ENCODE measurements at places on chromosomes 16 and 17.
A peak's percentile ranks its signal among the peaks of the same experiment; 100 is the strongest.

- H3K4me1 ChIP-seq: peaks cover 4% of the 10 kb centered on the region
- no peak overlapping the region for H3K4me3 ChIP-seq
- H3K27ac ChIP-seq: no peak overlapping the region
- H3K36me3 ChIP-seq: no peaks in the 10 kb centered on the region
These were observed 11.3 kb upstream of the STAC2 start for GRCh38 chr17:39236981-39237441.

DNA sequence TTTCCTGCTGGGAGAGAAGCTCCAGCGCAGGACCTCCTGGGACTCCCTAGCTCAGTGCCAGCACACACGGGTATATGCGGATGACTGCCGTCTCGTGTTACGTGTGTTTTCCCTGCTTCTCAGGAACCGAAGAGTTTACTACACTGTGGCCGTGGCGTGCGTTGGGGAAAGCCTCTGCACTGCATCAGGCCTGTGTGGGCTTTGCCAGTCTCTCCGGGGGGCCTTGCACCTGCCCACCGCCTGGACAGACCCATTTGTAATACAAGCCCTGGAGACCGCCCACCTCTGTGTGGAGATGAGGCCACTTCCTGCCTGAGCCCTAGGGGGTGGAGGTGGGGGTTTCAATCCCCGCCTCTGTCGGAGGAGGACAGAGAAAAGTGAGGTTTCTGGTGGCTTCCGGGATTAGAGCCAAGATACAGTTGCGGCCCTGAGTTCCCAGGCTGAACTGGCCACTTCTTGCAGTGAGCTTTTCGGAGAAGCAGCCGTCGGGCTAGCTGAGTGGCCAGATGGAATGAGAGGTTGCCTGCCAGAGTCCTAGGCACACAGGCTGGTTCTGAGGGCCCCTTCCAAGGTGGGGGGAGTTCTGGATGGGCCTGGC lies 43.4 kb upstream of the GSE1 start:
- H3K27ac ChIP-seq: no peak overlapping the region
- no peak for DNase-seq
- H3K4me3 ChIP-seq: no peak overlapping the region
- H3K4me1 ChIP-seq: peaks cover 43% of the 10 kb centered on the region
- H3K36me3 ChIP-seq: no peaks in the 10 kb centered on the region
- H3K27me3 ChIP-seq: peaks cover 15% of the 10 kb centered on the region

- H3K36me3 ChIP-seq: peaks cover 10% of the 10 kb centered on the region
- no peak for DNase-seq
- peaks cover 13% of the 10 kb centered on the region for H3K4me1 ChIP-seq
- H3K27ac ChIP-seq: no peak overlapping the region
- H3K27me3 ChIP-seq: peaks cover 15% of the 10 kb centered on the region
These were observed 96.9 kb downstream of the RAB11FIP4 start for GRCh38 chr17:31488264-31488981.

DNA sequence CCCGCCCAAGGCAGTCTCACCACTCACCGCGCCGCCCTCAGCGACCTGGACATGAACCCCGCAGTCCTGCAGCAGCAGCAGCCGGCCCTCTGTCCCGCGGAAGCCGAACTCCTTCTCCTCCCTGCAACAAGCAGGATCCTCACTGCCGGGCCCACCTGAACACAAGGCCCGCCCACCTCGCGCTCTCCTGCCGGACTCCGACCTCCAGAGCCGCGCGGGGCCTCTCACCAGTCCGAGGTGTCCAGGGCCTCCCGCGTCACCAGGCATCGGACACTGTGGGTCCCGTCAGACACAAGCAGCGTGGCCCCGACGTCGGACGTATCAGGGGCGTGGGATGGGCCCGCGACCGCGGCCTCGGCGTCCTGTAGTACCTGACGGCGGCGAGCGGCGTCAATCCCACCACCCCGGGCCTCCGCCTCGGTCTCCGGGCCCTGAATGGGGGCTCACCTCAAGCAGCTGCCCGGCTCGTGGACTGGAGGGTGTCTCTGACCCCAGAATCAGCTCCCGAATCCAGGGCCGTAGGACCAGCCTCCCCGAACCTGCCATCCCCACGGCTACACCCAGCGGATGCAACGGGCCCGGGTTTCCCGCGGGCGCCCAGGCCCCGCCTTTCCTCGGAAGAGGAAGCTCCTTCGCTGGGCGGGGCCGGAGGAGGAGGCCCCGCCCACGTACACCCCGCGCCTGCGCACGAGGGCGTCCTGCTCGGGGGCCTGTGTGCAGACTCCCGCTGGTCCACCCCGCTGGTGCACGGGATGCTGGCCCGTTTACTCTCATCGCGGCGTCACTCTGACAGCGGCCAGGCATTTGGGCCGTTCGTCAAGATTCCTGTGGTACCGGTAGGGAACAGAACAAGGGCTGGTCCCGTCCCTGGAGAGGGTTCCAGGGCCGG lies at the start of gene ACD:
Gene ACD (minus strand): TSS at position 586 of the 889 bp plus-strand sequence. CDS start 40 bp downstream, at position 546.
- H3K4me1 ChIP-seq: peaks cover 8% of the 10 kb centered on the region
- peaks cover 13% of the 10 kb centered on the region for H3K36me3 ChIP-seq
- H3K27ac ChIP-seq: peak within 1 kb of the TSS; percentile 75
- peak within 1 kb of the TSS; percentile 92 for H3K4me3 ChIP-seq

DNA sequence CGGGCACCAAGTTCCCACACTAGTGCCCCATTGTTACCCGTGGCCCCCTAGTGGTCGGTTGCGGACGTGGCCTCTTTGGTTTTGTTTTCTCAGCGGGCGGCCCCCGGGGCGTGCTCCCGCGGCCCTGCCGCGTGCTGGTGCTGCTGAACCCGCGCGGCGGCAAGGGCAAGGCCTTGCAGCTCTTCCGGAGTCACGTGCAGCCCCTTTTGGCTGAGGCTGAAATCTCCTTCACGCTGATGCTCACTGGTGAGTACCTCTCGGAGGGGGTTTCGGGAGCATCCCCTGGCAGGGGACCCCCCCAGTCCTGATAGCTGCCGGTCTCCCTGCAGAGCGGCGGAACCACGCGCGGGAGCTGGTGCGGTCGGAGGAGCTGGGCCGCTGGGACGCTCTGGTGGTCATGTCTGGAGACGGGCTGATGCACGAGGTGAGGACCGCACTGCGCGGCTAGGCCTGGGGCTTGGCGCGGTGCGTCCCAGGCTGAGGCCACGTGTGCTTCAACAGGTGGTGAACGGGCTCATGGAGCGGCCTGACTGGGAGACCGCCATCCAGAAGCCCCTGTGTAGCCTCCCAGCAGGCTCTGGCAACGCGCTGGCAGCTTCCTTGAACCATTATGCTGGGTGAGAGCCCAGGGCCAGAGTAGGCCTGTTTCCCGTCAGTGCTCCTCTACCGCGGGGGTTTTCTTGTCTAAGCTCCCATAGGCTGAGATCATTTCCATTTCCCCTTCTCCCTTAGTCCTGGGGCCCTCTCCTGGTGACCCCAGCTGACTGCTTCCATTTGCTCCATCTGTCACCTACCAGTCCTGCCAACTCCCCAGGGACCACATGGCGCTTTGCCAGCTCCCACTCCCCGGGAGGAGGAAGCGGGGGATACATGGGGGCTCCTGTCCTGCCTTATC lies 1.7 kb downstream of the SPHK1 start:
- peaks cover 5% of the 10 kb centered on the region for H3K36me3 ChIP-seq
- H3K27ac ChIP-seq: no peak overlapping the region
- peaks cover 30% of the 10 kb centered on the region for H3K4me1 ChIP-seq
- peak overlapping the region; percentile 40 for H3K4me3 ChIP-seq
- peaks cover 20% of the 10 kb centered on the region for H3K27me3 ChIP-seq
- DNase-seq: peak; percentile 82

DNA sequence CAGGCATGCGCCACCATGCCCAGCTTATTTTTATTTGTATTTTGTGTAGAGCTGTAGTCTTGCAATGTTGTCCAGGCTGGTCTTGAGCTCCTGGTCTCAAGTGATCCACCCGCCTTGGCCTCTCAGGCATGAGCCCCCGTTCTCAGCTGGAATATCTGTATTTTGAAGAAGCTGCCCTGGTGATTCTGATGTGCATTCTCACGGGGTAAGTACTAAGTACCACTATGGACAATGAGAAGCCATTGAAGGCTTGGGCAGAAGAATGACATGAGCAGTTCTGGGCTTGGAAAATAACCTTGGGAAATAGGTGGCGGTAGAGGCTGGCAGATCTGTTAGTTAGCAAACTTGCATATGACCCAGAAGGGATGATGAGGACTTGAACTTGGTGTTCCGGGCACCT lies 15.6 kb upstream of the NKD1 start:
- peaks cover 5% of the 10 kb centered on the region for H3K27me3 ChIP-seq
- peaks cover 2% of the 10 kb centered on the region for H3K36me3 ChIP-seq
- H3K27ac ChIP-seq: no peak overlapping the region
- H3K4me3 ChIP-seq: no peak overlapping the region
- H3K4me1 ChIP-seq: no peaks in the 10 kb centered on the region
- DNase-seq: no peak

DNA sequence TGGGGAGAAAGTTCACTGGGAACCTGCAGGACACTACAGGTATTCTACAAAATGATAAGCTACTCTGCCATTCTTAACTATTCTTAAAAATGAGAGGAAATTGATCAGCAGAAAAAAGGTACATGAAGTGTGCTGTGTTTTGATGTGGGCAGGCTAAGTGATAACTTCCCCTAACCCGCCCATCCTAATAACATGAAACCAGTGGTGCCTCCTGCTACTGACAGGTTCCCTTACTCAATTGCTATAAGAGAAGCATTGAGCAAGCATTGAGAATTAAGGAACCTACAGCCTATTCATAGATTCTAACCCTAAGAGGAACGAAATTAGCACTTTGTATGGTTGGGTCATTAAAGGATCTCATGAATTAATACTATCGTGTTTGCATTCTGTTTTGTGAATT lies 18.9 kb downstream of the XYLT1 start:
- no peak overlapping the region for H3K4me3 ChIP-seq
- no peaks in the 10 kb centered on the region for H3K27me3 ChIP-seq
- no peaks in the 10 kb centered on the region for H3K36me3 ChIP-seq
- H3K4me1 ChIP-seq: no peaks in the 10 kb centered on the region
- no peak overlapping the region for H3K27ac ChIP-seq

DNA sequence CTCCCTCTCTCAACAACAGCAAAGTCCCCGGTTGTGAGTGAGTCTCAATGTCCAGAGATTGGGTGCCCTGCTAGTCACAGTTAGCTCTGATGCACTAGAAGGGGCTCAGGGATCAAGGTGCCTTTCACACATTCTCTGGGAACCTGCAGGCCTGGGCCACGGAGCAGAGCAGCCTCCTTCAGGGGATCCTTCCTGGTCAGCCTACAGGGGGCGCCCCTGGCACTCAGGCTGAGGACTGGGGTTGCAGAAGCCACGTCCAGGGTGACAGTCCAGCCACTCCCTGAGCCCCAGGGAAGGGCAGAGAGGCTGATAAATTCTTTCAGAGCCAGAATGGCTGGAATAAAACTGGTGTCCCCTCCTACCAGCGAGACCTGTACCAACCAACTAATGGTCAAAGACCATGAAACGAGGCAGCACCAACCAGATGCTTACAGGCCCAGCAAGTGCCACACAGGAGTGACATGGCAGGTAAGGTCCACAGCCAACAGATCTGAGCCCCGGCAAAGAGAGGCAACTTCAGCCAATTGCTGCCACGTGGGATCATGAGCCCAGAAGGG lies 43.5 kb downstream of the ST3GAL2 start:
- peaks cover 14% of the 10 kb centered on the region for H3K36me3 ChIP-seq
- peak; percentile 85 for DNase-seq
- no peak overlapping the region for H3K4me3 ChIP-seq
- no peak overlapping the region for H3K27ac ChIP-seq
- H3K4me1 ChIP-seq: peaks cover 13% of the 10 kb centered on the region

GRCh38 chr16:59305850-59306249 lies 571.7 kb upstream of the GOT2 start:
- no peak for DNase-seq
- no peaks in the 10 kb centered on the region for H3K4me1 ChIP-seq
- H3K4me3 ChIP-seq: no peak overlapping the region
- no peak overlapping the region for H3K27ac ChIP-seq
- H3K36me3 ChIP-seq: no peaks in the 10 kb centered on the region

GRCh38 chr17:39674179-39674578 lies 5.9 kb downstream of the PNMT start:
- DNase-seq: no peak
- H3K27me3 ChIP-seq: peaks cover 19% of the 10 kb centered on the region
- no peak overlapping the region for H3K4me3 ChIP-seq
- no peak overlapping the region for H3K27ac ChIP-seq
- peaks cover 5% of the 10 kb centered on the region for H3K36me3 ChIP-seq

DNA sequence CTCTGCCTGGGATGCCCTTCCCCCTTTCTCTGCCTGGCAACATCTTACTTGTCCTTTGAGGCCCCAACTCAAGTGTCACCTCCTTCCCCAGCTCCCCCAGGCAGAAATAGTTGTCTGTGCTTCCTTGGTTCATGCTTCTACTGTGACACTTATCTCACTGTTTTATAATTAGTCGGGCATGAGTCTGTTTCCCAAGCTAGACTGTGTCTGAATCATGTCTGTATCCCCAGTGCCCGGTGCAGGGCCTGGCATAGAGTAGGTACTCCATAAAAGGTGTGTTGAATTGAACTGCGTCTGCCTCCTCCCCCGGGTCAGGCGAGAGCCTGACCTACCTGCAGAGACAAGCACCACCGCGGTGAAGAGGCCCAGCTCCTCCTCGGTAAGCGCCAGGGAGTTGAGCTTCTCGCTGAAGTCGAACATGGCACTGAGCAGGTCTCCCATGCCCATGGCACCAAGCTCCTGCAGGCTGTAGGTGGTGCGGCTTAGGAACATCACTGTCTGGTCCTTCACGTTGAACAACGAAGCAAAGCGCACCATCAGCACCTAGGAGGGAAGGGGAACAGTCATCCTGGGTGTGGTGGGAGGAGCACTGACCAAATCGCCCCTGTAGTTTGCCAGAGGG lies 6.7 kb downstream of the NR1D1 start:
- peaks cover 35% of the 10 kb centered on the region for H3K4me1 ChIP-seq
- H3K36me3 ChIP-seq: peaks cover 16% of the 10 kb centered on the region
- no peak for DNase-seq
- H3K27ac ChIP-seq: no peak overlapping the region
- peak overlapping the region; percentile 15 for H3K4me3 ChIP-seq
- peaks cover 25% of the 10 kb centered on the region for H3K27me3 ChIP-seq

GRCh38 chr17:74961657-74962350 lies 10.8 kb downstream of the HID1 start:
- peaks cover 9% of the 10 kb centered on the region for H3K4me1 ChIP-seq
- no peak overlapping the region for H3K4me3 ChIP-seq
- peaks cover 24% of the 10 kb centered on the region for H3K36me3 ChIP-seq
- no peak overlapping the region for H3K27ac ChIP-seq
- peak; percentile 91 for DNase-seq

- H3K27me3 ChIP-seq: peaks cover 2% of the 10 kb centered on the region
- no peaks in the 10 kb centered on the region for H3K36me3 ChIP-seq
- DNase-seq: no peak
- no peak overlapping the region for H3K4me3 ChIP-seq
These were observed 23.8 kb downstream of the PDILT start for GRCh38 chr16:20380782-20381181.

DNA sequence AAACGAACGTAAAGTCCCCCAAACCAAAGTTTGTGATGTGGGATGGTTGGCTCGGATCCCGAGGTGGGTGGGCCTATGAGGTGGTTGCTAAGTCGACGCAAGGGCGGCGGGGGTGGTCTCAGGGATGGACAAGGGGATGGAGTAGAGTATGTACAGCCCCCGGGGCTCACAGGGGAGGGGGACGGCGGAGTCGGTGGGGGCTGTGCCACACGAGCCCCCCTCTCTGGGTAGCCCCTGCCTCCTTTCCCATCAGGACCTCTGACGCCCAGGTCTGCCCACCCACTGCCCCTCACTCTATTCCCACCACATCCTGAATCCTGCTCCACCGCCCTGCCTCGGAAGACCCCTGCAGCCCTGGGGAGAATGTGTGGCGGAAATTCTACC lies 15.2 kb downstream of the IL34 start:
- peaks cover 7% of the 10 kb centered on the region for H3K27me3 ChIP-seq
- no peak overlapping the region for H3K27ac ChIP-seq
- H3K36me3 ChIP-seq: peaks cover 10% of the 10 kb centered on the region

- H3K36me3 ChIP-seq: no peaks in the 10 kb centered on the region
- peak overlapping the region; percentile 92 for H3K27ac ChIP-seq
- no peak overlapping the region for H3K4me3 ChIP-seq
- peaks cover 1% of the 10 kb centered on the region for H3K27me3 ChIP-seq
These were observed 38.1 kb downstream of the SLC6A4 start for GRCh38 chr17:30197416-30197815.

Measured in endothelial cell (in vitro differentiated cells).